Aorta (tissue), 5 donors: ENCODE measurements at places on chromosomes 16 and 17.

DNA sequence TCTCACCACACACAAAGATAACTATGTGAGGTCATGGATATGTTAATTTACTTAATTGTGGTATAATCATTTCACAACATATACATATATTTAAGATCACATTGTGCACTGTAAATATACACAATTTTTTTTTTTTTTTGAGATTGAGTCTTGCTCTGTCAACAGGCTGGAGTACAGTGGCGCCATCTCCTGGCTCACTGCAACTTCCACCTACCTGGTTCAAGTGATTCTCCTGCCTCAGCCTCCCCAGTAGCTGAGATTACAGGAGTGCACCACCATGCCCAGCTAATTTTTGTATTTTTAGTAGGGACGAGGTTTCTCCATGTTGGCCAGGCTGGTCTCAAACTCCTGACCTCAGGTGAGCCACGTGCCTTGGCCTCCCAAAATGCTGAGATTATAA, 11.5 kb upstream of the PRSS54 start:
- no peak for DNase-seq

- no peak for DNase-seq
These were observed 75.4 kb downstream of the ARHGAP17 start for GRCh38 chr16:24939738-24940137.

- DNase-seq, result no peak
These were observed 9.1 kb downstream of the ZSCAN10 start for GRCh38 chr16:3089717-3090592.

GRCh38 chr17:16239931-16240330, 22.9 kb downstream of the PIGL start:
- DNase-seq, result no peak

DNA sequence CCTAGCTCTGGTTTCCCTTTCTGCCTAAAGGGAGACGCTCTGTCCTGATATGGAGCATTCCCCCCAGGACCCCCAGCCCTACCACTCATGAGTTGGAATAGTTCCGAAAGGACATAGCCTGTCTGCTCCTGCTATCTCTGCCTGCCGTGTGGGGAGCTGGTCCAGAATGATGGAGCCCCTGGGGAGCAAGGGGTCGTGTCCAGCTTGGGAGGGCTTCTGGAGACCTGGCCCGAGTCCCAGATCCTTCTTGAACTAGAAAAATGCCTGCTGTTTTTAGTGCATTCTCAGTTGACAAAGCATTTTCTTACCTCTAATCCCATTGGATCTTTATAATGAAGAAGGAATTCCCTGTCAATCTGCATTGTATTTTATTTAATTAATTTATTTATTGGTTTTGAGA, 9.1 kb upstream of the GRN start:
- no peak for DNase-seq

GRCh38 chr16:12680531-12680930, 123.2 kb downstream of the CPPED1 start:
- DNase-seq, result no peak

- no peak for DNase-seq
These were observed 2.5 kb downstream of the ADPRM start for GRCh38 chr17:10699856-10700255.

DNA sequence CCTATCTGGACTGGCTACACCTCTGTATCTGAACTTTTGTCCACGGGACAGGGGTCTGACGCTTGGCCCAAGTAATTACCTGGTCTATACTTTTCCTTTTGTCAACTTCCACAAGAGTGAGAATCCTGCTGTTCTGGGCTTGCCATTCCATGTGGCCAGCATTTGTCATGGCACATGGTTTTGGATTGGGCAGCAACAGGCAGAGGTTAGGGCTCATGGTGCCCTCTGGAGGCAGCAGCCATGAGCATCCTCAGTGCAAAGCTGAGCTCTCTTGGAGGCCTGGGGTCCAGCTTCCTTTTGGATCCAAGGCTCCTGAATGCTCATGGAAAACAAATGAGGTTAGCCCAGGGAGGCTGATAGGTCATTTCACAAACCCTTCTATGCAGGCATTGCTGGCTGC, 7.5 kb upstream of the EDC4 start:
- DNase-seq, result no peak

GRCh38 chr17:3722716-3723115, 987 bp upstream of the HASPIN start:
- no peak for DNase-seq

- DNase-seq, result no peak
These were observed 2.7 kb downstream of the FBXO31 start for GRCh38 chr16:87380881-87381280.

DNA sequence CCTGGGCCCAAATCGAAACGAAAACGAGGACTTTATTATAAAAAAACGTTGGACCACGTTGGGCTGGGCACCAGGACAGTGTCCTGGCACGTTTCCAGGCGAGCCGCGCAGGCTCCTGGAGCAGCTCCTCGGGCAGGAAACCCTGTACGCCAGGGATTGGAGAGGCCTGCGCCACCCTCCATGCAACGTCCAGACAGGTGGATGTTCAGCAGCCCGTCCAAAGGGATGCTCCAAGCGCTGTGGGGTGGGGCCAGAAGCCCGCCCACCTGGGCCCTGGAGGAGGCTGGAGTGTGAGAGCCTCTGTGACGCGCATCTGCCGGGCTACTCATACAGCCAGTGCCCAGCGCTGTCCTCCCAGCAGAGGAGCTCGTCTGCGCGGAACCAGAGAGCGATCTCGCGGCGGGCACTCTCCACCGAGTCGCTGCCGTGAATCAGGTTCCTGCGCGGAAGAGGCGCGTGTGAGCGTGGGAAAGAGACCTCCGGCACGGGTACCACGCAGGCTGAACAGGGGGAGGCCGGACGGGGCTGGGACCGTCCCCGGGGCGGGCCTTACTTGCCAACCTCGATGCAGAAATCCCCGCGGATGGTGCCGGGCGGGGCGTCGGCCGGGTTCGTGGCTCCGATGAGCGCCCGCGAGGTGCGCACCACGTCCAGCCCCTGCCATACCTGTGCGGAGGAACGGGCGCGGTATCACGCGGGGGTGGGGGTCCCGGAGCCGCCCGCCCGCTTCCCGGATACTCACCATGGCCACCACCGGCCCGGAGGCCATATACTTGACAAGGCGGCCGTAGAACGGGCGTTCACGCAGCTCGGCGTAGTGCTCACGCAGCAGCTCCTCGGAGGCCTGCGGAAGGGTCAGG, 785 bp downstream of the NME3 start:
- DNase-seq, result peak; percentile 85

DNA sequence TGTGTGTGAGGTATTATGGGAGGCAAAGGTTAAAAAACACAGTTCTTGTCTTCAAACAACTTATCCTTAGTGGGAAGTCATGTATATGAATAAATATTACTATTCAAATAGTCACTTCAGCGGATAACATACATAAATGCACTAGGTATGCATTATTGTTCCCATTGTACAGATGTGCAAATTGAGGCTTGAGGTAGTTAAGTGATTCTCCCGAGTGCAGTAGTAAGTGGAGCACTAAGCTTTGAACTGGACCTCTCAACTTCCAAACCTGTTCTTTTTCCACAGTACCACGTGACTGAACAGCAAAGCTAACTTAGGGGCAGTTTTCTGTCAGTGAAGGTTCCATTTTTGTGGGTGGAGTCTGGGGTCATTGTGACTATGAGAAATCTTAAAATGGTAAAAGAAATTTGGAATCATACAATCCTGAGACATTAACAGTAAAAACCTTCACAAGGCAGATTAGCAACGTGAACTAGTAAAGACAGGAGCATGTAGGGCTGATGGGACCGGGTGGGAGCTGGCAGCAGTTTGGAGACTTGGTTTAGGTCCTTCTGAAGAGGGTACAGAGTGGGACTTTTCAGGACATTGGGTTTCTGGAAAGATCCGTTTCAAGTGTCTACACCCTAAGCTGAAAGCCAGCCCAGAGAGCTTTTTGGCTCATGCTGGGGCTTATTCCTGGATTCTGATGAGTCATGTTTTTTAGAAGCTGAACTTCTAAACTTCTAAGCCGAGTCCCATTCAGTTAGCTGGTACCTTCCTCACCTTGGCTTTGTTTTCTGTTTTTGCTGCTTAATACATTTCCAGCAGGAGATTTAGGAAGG, 204.9 kb downstream of the PRKCA start:
- DNase-seq, result no peak

GRCh38 chr17:83182620-83183101, 103.3 kb downstream of the METRNL start:
- peak; percentile 75 for DNase-seq

DNA sequence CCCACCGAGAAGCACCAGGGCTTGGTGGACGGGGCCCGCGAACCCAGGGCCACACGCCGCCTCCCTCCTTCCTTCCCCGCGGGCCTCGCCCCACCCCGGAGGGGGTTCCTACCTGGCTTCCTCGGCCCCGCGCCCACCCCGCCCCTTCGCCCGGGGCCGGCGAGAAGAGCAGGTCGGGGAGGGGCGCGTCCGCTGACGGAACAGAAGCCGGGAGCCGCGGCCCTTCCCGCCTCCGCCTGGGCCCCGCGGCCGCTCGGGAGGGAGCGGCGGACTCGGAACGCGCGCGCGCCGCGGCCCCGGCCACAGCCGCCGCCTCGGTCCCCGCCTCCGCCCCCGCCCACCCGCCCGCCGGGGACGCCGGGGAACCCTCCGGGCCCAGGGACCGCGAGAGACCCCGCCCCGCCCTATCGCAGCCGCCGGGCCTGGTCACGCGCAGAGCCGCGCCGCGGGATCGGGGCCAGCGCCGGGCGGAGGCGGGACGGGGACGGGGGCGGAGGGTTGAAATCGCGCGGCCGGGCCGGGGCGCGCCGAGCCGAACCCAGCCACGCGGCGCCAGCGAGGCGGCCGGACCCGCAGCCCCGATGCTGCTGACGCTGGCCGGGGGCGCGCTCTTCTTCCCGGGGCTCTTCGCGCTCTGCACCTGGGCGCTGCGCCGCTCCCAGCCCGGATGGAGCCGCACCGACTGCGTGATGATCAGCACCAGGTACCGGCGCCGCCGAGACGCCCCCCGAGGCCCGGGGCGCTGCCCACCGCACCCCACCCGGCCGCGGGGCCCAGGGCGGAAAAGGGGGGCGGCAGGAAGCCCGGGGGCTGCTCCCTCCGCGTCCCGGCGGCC, at the start of gene TLCD3A:
TLCD3A (plus strand) TSS at position 530 of the 835 bp plus-strand sequence; CDS start at position 582, 52 bp downstream.
- DNase-seq, result peak; percentile 91

DNA sequence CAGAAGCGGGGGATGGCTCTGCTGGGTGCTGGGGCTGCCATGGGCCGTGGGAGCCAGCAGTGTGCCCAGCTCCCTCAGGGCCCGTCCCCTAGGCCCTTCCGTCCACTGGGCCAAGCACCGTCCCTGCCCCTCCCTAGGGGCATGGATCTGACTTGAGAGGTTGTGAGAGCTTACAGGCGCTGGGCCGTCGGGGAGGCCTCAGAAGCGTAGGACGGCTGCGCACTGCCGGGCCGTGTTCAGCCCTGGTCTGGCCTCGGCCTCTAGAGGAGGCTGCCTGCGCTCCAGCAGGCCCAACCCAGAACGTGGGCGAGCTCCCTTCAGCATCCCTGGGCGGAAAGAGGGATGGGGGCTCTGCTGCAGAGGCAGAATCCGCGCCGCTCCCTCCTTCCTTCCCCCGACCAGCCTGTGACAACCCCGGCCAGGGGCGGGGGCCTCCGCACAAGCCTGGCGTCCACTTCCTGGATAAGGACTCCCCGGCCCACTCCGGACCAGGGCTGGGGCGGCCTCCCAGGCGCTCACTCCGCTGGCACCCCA, 685 bp upstream of the MPG start:
- peak; percentile 86 for DNase-seq
